Retina (tissue), 1 donor: ENCODE measurements at places on chromosomes 2 and 18.
A peak's percentile ranks its signal among the peaks of the same experiment; 100 is the strongest.

DNA sequence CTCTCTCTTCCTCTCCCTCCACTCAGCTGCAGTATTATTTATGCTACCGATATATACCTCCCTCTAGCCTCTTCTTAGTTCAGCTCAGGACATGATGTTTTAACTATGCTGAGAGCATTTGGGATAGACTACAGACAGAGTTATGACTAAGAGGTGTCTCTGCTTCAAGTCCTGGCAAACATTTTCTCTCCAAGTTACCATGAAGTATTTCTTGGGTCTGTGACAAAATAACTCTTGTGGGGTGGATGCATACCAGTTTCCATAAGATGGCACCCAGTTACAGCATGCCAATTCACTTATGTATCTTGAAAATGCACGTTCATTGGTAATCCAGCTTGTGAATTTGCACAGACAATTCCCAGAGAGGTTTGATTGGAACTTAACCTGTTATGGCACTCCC is 737.6 kb downstream of the SLC4A3 start:
- no peak for DNase-seq

- peak; percentile 90 for DNase-seq
Observed at GRCh38 chr2:60555066-60555782, 1.8 kb upstream of the BCL11A start.

- DNase-seq: no peak
Observed at GRCh38 chr2:43169987-43170386, 56.4 kb downstream of the ZFP36L2 start.

GRCh38 chr18:8801263-8801901 is 96.0 kb downstream of the MTCL1 start:
- no peak for DNase-seq
